Muscle of arm (tissue), 14 donors: ENCODE measurements at places on chromosomes 11 and 22.

DNA sequence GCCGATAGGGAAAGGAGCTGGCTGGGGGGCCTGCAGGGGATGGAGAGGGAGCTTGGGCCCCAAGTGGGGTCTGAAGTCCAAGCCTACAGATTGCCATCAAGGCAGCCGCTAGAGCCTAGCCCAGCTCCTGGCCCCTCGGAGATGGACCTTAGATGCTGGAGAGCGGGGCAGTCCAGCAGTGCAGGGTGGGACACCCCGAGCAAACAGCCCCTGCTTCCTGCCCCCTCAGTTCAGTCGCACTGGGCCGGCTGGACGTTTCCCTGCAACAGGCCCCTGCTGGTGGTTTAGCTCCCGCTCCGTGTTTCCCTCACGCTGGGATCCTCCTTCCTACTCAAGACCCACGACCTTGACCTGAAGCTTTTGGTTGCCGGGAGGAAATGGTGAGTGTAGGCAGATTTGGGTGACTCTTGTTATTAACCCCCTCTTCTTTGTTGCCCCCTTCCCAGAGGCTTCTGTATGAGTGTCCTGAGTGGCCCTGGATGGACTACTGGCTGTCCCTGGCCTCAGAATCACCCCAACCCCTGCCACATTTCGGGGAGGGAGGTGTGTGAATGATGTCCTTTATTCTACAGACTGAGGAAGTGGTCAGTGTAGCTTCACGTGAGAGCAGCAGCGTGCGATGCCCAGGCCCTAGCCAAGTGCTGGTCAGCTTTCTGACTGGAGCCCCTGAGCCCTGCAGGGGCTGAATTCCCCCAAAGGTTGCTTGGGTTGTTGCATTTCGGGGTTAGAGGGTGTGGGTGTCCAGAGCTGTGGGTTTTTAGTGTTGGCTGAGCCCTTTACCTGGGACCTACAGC lies 2.7 kb downstream of the ST3GAL4 start:
- no peak for DNase-seq

GRCh38 chr11:71499125-71499524 lies 27.9 kb upstream of the KRTAP5-7 start:
- no peak for DNase-seq

GRCh38 chr22:37442537-37442936 lies 15.3 kb upstream of the ELFN2 start:
- no peak for DNase-seq

DNA sequence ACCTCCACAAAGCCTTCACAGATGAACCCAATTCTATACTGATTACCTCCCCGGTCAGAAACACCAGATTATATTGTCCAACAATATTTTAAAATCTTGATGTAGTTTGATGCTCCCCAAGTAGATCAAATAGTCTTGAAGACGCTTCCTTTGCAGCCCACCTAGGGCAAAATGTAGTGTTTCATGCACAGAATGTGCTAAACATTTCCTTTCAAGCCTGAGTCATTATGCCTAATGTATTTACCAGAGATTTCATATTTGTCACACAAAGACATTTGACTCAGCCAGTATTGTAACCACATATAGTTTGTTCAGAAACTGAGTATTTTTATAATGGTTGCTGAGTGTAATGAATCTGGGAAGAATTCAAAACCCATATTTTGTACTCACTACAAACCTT lies 1396.8 kb downstream of the LRRC4C start:
- DNase-seq: no peak

- no peak for DNase-seq
Measured at GRCh38 chr11:94809251-94809650, 41.1 kb downstream of the AMOTL1 start.

- no peak for DNase-seq
Measured at GRCh38 chr11:107493117-107493516, 35.5 kb upstream of the CWF19L2 start.

GRCh38 chr11:44681698-44682097 lies 45.1 kb upstream of the TSPAN18 start:
- no peak for DNase-seq
